Common myeloid progenitor, CD34-positive (primary cell): ENCODE measurements at places on chromosomes 12 and 14.

- no peak overlapping the region for H3K4me3 ChIP-seq
- peaks cover 13% of the 10 kb centered on the region for H3K4me1 ChIP-seq
- H3K27ac ChIP-seq: no peak overlapping the region
- DNase-seq: no peak
Measured at GRCh38 chr14:71354801-71355200, 447.5 kb downstream of the PCNX1 start.

DNA sequence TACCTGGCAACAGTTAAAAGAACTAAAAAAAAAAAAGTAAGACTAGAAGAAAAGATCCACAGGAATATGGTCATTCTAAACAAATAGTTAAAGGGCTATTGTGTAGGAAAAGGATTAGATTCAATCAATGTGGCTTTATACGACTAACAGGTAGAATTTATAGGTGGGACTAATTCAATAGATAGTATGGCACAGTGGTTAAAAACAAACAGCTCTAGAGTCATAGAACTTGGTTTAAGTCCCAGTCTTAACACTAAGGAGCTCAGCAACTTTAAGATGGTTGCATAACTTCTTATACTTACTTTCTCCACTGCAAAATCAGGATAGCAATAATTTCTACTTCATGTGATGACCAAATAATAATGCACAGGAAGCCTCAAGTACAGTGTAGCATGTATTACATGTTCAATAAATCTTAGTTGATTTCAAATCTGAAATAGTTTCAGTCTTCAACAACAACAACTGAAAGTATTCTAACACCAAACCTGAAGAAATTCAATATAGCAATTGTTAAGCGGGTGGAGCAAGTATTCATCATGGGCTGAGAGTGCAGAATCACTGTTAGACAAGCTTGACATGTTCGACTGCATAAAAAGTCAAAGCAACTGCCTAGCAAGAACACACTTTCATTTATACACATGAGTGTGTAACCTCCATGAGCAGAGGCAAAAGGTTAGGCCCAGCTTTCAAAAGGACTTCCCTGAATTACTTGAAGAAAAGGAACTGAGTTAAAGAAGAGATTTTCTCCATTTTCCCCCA is 50.4 kb downstream of the ITPR2 start:
- no peaks in the 10 kb centered on the region for H3K4me1 ChIP-seq
- no peak for DNase-seq
- no peaks in the 10 kb centered on the region for H3K27me3 ChIP-seq
- H3K27ac ChIP-seq: no peak overlapping the region

DNA sequence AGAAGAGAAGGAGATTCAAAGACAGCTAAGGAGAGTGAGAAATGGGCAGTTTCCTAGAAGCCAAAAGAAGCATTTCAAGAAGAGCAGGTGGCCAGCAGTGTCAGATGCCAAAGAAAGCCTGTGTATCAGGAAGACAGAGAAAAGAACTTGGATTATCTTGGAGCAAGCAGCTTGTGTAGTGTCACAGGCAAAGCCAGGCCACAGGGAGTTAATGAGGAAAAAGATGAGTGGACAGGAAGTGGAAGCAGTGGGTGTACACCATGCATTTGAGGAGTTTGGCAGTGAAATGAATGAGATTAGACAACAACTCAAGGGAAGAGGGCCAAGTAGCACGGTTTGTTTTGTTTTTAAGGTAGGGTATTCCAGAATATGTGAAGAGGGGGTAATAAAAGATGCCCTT is 5.6 kb upstream of the MYH7 start:
- H3K27ac ChIP-seq: no peak overlapping the region
- H3K36me3 ChIP-seq: no peaks in the 10 kb centered on the region
- H3K4me3 ChIP-seq: no peak overlapping the region
- no peaks in the 10 kb centered on the region for H3K27me3 ChIP-seq

- peaks cover 10% of the 10 kb centered on the region for H3K36me3 ChIP-seq
- H3K4me1 ChIP-seq: peaks cover 17% of the 10 kb centered on the region
Measured at GRCh38 chr12:66196806-66197205, 7.8 kb downstream of the IRAK3 start.

- H3K27me3 ChIP-seq: no peaks in the 10 kb centered on the region
- H3K27ac ChIP-seq: no peak overlapping the region
- H3K4me3 ChIP-seq: no peak overlapping the region
Measured at GRCh38 chr14:74948228-74949175, 6.9 kb downstream of the PGF start.

DNA sequence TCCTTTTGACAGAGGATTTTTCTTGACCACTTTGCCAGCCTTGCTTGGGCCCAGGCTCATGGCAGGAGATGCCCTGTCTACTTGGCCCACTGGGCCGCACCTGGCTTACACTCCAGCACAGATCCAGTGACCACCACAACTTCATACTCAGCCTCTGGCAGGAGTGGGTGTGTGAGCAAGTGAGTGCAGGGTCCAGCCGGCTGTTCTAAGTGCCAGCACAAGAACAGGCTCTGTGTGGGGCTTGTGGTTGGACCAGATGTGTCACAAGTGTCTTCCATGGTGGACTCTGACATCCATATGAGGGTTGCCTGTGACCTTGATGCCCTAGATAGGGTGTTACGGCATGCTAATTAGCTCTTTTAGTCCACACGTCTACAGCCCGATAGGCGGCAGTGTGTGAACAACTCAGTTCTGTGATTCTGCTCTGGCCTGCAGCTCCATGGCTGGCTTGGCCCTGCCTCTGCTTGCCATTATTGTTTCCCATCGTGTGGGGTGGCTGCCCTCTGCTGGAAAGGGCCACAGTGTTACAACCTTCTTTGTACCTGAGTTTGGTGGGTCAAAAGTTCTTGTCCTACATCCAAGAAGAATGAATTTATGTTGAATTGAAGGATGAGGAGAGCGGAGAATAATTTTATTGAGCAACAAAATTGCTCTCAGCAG is 1089.1 kb downstream of the SLC6A15 start:
- H3K36me3 ChIP-seq: no peaks in the 10 kb centered on the region
- no peak overlapping the region for H3K4me3 ChIP-seq
- no peaks in the 10 kb centered on the region for H3K4me1 ChIP-seq
- H3K27ac ChIP-seq: no peak overlapping the region
- DNase-seq: peak; percentile 34

GRCh38 chr12:12562016-12562483 is 613 bp downstream of the DUSP16 start:
- H3K4me1 ChIP-seq: peaks cover 11% of the 10 kb centered on the region
- peak overlapping the region; percentile 86 for H3K27ac ChIP-seq
- H3K27me3 ChIP-seq: no peaks in the 10 kb centered on the region
- H3K36me3 ChIP-seq: no peaks in the 10 kb centered on the region
- H3K4me3 ChIP-seq: peak overlapping the region; percentile 89
- DNase-seq: peak; percentile 49

GRCh38 chr12:182381-182892 is 31.5 kb downstream of the SLC6A12 start:
- H3K27me3 ChIP-seq: no peaks in the 10 kb centered on the region
- no peaks in the 10 kb centered on the region for H3K36me3 ChIP-seq
- peaks cover 4% of the 10 kb centered on the region for H3K4me1 ChIP-seq
- peak; percentile 73 for DNase-seq

DNA sequence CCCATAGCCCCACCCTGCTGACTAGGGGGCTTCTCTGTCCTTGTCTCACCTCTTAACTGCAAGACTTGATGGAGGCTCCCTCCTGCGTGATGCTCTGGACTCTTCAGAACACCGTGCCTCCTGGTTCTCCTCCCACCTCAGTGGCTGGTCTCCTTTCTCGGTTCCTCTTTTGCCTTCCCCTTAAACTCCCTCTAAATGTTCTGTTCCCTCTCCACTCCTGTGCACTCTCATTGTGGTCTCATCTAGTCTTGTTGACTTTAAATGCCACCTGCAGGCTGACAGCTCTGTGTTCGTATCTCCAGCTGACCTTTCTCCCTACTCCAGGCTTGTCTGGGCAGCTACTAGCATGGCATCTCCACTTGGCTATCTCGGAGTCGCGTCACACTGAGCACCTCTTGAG is 28.3 kb downstream of the DYNC1H1 start:
- no peak overlapping the region for H3K27ac ChIP-seq
- DNase-seq: peak; percentile 16
- H3K4me1 ChIP-seq: no peaks in the 10 kb centered on the region
- no peaks in the 10 kb centered on the region for H3K27me3 ChIP-seq
- H3K36me3 ChIP-seq: peaks cover 86% of the 10 kb centered on the region

GRCh38 chr12:84058136-84058535 is 854.5 kb downstream of the SLC6A15 start:
- no peaks in the 10 kb centered on the region for H3K4me1 ChIP-seq
- no peak overlapping the region for H3K27ac ChIP-seq
- H3K4me3 ChIP-seq: no peak overlapping the region
- no peaks in the 10 kb centered on the region for H3K27me3 ChIP-seq
- DNase-seq: no peak

DNA sequence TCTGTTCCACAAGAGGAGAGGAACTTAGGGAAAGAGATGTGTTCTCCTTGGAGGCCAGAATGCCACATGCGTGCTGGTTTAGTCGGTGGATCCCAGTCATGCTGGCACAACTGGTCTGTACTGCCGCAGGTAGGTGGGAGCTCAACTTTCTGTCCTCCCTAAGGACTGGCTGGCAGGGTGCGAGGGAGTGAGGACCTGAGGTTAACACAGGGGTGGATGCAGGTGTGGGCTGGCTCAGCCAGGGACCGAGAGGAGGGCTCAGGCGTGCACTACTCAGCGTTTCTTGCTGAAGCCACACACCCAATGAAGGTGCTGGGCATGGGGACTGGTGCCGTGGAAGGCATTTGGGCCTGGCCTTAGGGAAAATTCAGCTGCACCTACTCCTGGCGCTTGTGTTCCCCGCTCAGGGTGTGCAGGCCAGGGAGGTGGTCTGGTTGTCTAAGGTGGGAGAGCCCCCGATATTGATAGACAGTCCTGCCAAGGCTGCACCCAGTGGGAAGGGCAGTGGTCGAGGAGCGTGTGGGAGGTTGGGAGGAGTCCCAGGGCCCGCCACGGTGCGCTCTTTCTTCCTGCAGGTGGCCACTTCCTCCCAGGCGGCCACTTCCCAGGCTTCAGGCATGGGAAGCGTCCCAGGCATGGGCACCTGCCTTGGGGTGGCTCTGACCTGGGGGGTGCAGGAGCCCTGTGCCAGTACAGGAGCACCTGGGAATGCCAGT is 138.4 kb downstream of the ADGRD1 start:
- H3K4me1 ChIP-seq: peaks cover 22% of the 10 kb centered on the region
- no peak overlapping the region for H3K4me3 ChIP-seq
- no peaks in the 10 kb centered on the region for H3K36me3 ChIP-seq

DNA sequence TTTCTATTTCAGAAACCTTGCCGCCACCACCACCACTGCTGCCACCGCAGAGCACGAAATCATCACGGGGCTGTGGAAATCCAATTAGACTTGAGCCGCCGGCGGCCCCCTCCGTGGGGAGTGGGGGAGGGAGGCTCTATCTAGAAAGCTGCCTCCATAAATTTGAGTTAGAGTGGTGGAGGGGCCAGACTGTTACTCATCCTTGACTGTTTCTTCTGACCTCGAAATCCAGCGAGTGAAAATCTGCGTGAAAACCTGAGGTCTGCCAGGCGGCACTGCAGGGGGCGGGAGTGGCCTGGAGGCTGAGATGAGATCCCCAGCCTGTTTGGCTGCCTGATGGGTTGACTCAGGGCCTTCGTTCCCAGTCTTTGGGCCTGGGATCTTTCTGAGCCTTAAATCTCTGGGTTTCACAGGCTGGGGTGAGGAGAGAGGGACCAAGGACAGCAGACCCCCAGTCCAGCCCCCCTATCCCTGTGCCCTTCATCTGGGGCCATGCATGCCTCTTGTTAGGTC is 29.9 kb downstream of the TSPAN9 start:
- DNase-seq: no peak
- no peak overlapping the region for H3K27ac ChIP-seq
- H3K4me3 ChIP-seq: no peak overlapping the region
- H3K36me3 ChIP-seq: no peaks in the 10 kb centered on the region
- no peaks in the 10 kb centered on the region for H3K4me1 ChIP-seq

DNA sequence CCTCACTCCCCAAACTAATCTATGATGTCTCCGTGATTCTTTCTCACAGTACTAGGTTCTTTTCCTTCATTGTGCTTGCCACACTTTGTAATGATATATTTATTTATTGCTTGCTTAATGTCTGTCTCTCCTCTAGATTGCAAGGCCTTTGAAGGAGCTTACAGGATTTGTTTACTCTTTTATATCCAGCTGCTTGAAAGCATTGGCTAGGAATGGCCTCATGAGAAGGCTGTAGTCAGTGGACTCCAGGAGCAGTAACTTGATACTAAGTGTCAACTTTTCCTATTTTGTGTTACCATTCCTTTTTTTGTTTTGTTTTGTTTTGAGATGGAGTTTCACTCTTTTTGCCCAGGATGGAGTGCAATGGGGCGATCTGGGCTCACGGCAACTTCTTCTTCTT is 7.3 kb upstream of the FAM234B start:
- no peak overlapping the region for H3K27ac ChIP-seq
- DNase-seq: no peak
- H3K4me3 ChIP-seq: no peak overlapping the region
- H3K27me3 ChIP-seq: no peaks in the 10 kb centered on the region
- H3K36me3 ChIP-seq: no peaks in the 10 kb centered on the region

GRCh38 chr12:26431211-26431610 is 235.8 kb downstream of the SSPN start:
- no peak overlapping the region for H3K4me3 ChIP-seq
- H3K4me1 ChIP-seq: peaks cover 9% of the 10 kb centered on the region
- H3K27ac ChIP-seq: no peak overlapping the region
- H3K27me3 ChIP-seq: no peaks in the 10 kb centered on the region
- peak; percentile 13 for DNase-seq
- no peaks in the 10 kb centered on the region for H3K36me3 ChIP-seq

GRCh38 chr14:83096092-83096491 is 1562.4 kb upstream of the SEL1L start:
- no peak overlapping the region for H3K27ac ChIP-seq
- no peaks in the 10 kb centered on the region for H3K4me1 ChIP-seq
- DNase-seq: no peak
- no peaks in the 10 kb centered on the region for H3K27me3 ChIP-seq
- H3K36me3 ChIP-seq: no peaks in the 10 kb centered on the region

DNA sequence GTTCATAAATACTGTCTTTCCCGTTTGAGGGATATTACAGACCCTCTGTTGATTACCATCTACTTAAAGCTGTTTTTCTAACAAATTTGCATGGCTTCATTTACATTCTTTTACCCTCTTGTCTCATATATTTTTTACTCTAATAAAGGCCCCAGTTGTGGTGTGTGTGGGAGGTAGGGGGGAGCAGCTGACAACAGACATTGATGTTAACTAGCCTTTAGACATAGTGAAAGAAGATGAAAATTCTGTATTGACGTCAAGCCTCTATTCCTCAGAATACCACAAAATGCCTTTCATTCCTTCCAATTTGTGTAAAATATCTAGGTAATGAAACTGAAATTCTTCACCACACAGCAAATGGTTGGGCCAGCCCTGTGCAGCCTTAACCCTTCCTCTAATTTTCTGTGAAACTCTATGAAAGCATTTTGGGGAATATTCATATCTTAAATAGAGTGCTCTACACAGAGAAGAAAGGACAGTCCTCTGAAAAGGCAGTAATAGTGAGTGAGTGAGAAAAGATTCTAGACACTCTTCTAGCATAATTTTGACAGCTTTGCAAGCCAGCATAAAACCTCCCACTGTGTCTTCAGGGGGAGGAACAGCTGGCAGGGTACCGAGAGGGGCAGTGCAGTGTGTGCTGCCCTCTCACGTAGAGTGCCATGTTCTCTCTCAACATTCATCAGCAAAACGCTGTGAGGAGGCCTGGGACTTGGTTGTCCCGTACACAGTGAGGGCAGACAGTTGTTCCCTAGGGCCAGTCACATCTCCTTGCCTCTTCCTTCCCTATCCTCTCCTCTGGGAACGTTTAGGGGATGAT is 20.1 kb upstream of the CERS5 start:
- H3K4me3 ChIP-seq: no peak overlapping the region
- H3K4me1 ChIP-seq: no peaks in the 10 kb centered on the region
- peaks cover 20% of the 10 kb centered on the region for H3K36me3 ChIP-seq
